ENCODE measurements at places on chromosomes 1 and 21.

- DNase-seq, result no peak
Measured at GRCh38 chr1:225479341-225479740, 51.5 kb upstream of the LBR start.

GRCh38 chr1:19605967-19606366 is 38.1 kb upstream of the NBL1 start:
- no peak for DNase-seq

DNA sequence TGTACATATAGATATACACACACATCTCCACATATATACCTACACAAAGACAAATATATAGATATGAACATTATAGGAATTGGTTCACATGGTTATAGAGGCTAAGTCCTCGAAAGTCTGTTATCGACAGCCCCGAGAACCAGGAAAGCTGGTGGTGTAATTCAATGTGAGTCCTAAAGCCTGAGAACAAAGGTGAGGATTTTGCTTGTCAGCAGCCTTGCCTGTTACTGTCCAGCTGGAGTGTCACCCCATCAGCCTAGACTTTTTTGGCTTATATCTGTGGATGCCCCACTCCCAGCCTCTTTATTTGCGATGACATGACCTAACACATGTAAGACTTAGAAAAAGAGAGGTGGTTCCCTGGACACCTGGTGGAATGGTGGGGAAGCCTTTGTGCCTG is 97.0 kb downstream of the GIPC2 start:
- no peak for DNase-seq

DNA sequence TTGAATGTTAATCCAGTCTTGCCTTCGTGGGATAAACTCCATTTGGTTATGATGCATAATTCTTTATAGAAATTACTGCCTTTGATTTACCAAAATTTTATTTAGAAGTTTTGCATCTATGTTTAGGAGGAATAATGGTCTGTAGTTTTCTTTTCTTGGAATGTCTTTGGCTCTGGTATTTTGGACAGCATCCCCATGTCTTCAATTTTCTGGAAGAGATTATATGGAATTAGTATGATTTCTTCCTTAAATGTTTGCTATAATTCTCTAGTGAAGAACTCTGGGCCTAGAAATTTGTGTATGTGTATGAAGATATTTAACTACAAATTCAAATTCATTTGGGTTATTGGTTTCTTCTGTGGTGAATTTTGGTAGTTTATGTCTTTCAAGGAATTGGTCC is 92.7 kb downstream of the SNX7 start:
- DNase-seq, result no peak

DNA sequence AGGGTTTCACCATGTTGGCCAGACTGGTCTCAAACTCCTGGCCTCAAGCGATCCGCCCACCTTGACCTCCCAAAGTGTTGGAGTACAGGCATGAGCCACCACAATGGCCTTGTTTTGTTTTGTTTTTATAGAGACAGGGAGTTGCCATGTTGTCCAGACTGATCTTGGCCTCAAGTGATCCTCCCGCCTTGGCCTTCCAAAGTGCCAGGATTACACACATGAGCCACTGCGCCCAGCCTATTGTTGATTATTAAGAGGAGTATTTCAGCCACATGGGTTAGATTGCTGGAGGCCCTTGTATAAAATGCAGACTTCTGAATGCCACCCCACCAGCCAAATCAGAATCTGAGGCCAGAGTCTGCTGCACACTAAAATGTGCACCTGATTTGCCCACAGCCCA is 57.2 kb upstream of the ANGPTL1 start:
- no peak for DNase-seq

All from cardiac septum (tissue), 1 donor.